Activated CD4-positive, alpha-beta T cell treated with anti-CD3 and anti-CD28 coated beads for 4 hours (primary cell): ENCODE measurements at places on chromosomes 5 and 9.

DNA sequence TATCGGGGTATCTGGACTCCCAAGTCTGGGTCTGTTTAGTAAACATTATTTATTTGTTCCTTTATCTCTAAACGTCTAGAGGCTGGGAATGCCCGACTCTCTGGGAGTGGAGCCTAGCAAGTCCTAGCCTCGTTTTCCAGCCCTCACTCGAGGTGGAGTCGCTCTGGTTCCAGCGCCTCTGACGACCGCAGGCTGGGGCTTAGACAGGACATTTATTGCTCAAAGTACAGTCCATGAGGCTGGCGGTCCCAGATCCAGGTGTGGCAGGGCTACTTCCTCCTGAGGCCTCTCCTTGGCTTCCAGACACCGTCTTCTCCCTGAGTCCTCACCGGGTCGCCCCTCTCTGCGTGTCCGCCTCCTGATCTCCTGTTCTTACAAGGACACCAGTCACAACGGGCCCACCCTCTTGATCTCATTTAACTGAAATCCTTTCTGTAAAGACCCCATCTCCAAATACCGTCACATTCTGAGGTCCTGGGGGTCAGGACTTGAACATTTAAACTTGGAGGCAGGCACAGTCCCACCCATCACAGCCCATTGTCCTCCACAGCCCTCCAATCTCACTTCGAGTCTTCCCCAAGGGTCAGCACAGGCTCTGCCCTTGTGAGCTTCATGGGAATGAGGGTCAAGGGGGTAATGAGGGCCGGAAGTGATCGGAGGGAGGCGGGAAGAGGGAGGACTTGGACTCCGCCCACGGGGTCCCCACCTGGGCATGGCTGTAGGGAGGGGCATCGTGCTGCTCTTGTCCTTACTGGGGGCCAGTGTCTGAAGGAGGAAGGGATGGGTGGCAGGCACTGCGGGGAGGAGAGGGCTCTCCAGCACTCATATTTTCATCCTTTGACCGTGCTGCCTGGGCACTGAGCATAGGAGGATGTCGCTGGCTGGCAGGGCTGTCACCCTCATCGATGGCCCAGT, 12.2 kb upstream of the CLPTM1L start:
- no peak for DNase-seq

DNA sequence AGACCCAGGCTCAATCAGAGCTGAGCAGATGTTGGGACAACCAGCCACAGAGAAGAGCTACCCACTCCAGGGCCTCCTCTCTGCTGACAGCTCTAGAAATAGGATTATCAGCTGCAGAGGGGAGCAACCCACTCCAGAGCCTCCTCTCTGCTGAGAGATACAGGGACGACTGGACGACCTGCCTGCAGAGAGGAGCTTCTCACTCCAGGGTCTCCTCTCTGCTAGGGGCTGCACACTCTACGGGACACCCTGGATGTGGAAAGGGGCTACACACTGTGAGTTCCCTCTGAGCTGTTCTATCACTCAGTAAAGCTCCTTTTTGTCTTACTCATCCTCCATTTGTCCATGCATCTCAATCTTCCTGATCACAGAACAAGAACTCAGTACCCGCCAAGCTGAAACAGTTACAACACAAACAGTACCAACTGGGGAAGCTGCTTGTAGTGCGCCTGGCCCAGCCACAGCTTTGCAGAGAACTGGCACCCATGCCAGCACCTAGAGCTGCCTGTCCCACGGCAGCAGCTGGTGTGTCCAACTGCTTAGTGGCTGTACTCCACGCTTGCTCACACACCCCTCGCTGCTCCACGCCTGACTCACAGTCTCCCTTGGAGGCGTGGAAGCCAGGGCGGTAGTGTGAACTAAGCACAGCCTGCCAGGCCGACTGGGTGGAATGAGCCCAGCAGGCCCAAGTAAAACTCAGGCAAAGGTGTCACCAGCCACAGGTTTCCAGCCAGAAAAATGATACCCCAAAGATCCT, 56.8 kb downstream of the PRELID2 start:
- no peak for DNase-seq

- DNase-seq, result no peak
Measured at GRCh38 chr9:91660521-91660920, 236.9 kb upstream of the NFIL3 start.

- DNase-seq, result no peak
Measured at GRCh38 chr5:86869268-86869667, 251.5 kb downstream of the COX7C start.

- DNase-seq, result no peak
Measured at GRCh38 chr5:38500573-38501260, 55.7 kb downstream of the LIFR start.

DNA sequence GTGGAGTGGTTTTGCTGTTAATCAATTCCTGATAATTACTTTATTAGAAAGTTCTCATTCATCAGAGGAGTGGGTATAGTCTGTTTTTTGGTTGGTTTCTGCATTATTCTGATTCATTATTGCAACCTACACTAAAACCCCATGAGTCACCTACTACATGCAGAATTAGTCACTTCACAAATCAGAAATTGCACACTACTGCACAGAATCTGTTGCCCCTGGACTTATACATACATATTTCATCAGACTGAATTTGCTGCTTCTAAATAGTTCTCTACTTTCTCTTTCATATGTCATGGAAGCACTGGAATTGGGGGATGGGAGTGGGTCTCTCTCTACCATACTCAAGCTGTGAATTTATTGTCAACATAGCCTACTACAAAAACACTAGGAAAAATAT, 585.1 kb downstream of the DNAH5 start:
- no peak for DNase-seq

DNA sequence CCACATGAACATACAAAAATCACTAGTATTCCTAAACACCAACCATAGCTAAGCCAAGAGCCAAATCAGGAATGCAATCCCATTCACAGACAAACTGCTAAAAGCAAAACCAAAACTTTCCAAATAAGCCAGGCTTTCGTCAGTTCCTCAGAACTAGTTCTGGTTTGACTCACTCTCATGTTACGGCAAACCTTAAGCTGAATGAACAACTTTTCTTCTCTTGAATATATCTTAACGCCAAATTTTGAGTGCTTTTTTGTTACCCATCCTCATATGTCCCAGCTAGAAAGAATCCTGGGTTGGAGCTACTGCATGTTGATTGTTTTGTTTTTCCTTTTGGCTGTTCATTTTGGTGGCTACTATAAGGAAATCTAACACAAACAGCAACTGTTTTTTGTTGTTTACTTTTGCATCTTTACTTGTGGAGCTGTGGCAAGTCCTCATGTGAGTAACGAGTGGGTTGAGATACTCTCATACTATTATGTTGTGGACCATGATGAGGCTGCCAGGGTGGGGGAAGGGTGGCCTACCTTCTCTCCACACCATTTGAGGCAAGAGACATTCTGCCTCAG, at the start of gene PDCD1LG2:
Gene PDCD1LG2, plus strand, starts transcription at position 172 of the 572 bp plus-strand sequence. CDS start 12,016 bp downstream, outside the sequence.
- peak; percentile 18 for DNase-seq

DNA sequence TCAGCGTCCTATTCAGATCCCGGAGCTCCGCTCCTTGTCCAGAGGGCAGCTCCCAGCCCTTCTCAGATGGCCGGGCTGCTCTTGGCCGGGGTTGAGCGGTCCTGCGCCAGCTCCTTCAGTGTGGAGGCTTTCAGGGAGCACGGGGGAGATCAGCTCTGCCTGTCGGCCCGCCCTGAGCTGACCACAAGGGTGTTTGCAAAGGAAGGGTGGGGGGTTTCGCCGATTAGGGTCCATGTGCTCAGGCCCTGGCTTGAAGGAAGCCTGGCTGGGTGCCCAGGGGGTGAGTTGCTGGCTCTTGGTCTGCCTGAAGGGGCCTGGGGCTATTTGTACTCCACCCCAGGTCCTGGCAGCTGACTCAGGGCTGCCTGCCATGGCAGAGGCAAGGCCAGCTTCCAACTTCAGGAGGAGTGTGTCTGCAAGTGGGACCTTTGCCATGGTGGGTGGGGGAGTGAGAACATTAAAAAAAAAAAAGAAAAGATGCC, 250.1 kb upstream of the KLF4 start:
- no peak for DNase-seq

DNA sequence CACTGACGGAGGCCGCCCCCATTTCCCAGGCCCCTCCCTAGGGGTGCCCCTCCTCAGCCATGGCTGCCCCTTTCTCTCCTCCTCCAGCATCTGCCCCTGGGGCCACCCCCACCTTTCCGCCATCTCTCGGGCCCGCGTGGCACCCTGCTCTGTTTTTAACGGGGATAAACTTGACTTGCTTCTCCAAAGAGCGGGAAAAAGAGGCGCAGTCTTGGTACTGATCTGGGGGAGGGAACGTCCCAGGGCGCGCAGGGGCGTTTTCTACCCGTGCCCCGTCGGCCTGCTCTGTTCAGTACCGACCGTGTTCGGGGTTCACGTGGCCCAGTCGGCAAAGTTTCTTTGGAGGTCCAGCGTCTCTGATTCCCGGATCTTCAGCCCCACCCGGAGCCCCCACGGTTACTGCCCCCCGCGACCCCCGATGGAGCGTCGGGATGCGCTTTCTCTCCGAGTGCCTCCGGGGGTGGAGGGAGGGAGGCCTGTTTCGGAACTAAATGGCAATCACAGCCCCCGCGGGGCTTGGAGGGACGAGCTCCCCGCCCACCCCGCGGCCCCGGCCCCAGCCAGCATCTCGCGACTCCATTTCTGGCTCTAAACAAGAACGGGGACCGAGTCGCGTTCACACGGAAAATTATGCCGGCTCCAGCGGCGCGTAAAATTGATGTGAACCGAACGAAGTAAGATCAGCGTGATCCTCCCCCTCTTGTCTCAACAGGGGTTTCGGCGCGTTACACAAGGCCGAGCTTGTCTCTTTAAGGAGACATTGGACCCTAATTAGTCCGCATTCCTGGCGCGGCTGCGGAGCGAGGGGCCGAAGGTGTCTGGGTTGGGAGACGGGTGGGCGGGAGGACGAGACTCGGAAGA, 1.1 kb upstream of the TLE4 start:
- DNase-seq, result peak; percentile 41

DNA sequence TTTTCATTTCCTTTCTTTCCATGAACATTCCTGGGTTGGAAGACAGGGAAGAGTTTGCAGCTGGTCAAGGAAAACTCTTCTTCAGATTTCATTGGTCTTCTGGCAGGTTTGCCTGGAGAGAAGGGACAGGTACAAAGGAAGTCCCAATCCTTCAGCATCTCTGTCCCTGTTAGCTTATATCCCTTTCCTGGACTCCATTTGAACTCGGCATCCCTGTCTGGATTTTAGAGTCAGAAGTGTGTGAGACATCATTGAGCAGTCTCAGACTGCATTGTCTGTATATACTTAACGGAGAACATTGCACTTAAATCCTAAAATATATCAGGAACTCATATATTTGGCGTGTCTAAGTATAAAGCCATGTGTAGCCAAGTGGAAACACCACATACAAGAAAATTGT, 54.9 kb downstream of the ADGRV1 start:
- DNase-seq, result no peak

DNA sequence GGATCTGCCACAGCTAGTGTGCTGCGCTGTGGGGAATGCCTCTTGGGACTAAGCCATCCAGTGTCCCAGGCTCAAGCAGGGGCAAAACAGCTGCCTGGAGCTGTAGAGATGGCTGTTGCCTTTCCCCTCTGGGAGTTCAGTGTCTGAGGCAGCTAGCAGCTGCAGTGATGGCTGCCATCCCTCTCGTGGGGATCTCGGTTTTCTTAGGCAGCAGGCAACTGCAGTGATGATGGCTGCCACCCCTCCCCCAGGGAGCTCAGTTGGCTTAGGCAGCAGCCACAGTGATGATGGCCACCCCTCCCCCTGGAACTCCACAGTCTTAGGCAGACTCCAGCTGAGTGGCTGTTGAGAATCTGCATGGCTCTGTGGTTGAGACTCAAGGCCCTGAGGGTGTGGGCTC, 1389.2 kb upstream of the NUDT12 start:
- no peak for DNase-seq

DNA sequence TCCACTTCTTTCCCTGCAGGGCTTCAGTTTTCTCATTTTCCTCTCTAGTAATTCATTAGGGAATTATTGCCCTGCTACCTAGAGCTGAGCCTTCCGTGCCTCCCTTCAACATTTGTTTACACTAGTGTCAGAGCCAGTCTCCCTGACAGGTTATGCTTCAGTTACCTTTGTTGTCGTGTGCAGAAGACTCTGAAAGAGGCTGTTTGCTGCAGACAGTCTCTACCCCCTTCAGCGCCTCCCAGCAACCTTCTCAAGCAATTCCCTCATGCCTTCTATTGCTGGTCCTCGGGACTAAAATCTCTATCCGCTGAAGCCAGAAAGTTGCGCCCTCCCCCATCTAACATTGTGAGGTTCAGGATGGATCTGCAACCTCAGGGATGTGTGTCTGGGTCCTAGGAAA, 12.8 kb downstream of the RALGPS1 start:
- DNase-seq, result no peak

- DNase-seq, result no peak
Measured at GRCh38 chr5:158513490-158514318, 586.0 kb downstream of the EBF1 start.

DNA sequence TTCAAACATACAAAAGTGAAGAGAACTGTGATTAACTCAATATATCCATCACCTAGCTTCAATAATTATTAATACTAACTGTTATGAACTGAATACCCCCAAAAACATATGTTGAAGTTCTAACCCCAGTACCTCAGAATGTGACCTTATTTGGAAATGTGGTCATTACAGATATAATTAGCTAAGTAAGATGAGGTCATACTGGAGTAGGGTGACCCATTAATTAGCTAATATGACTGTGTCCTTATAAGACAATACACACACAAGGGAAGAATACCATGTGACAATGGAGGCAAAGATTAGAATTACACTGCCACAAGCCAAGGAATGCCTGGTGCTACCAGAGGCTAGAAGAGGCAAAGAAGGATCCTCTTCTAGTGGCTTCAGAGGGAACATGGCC, 7.8 kb downstream of the RRAGA start:
- no peak for DNase-seq

- DNase-seq, result no peak
Measured at GRCh38 chr9:83642793-83643192, 19.9 kb downstream of the IDNK start.

DNA sequence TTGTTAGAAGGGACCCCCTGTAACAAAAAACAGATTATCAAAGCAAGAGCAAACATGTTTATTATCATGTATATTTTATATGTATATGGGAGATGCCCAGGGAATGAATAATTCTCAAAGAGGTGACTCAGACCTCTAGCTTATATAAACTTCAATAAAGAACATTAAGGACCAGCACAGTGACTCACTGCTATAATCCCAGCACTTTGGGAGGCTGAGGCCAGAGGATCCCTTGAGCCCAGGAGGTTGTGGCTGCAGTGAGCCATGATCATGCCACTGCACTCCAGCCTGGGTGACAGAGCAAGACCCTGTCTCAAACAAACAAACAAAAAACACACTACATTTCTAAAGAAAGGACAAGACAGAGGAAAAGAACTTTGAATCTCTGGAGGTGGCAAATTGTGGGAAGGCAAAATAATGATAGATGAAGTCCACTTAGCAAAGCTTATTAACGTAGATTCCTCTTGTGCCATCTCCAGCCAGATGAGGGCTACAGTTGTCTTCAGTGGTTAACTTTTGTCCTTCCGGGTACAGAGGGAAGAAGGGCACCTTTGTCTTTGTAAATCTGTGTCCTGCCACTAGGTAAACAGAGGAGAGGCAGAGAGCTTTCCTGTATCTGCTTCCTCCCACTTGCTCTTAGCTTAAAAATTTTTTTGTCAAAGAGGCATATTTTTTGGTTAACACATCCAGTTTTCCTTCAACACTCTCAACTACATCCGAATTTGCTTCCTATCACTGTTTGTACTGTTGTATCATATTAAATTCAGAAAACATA, 7.5 kb upstream of the RFK start:
- no peak for DNase-seq

GRCh38 chr9:136239135-136239982, 6.3 kb downstream of the QSOX2 start:
- no peak for DNase-seq
